Left renal pelvis (tissue), 4 donors: ENCODE measurements at places on chromosomes 3 and 15. TPM values are rescaled to one million over a fixed set of nuclear protein-coding genes. Genes with fewer than 3 reads are reported as not detected.

DNA sequence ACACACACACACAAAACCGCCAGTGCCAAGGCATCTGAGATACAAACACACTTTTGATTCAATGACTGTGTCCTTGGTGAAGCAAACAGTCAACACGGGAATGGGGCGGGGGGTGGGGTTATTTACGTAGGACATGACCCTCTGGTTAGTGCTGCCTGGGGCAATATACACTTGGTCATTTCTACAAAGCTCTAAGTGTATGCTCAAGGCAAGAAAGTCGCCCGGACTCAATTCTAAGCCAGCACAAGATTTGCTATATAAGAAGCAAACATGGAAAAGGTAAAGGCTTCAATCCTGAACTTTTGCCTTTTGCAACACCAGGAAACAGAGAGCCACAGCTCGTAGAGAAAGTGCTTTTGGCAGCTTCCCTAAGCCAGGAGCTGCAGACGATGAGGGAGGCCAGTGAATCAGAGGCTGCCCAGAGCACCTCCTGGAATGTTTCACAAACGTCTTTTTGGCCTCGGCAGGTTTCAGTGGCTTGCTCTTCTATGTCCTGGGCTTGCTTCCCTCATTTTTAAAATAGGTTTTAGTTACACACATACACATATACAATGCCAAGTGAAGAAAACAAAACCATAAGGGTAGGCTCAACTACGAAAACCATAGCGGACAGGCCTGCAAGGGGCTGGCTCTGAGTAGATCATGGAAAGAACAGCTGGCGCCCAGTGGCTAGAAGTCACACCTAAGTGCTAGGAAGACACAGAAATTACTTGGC is 73.6 kb downstream of the TM4SF4 start:
- no peak for DNase-seq

Gene LMAN1L
- not detected for polyA plus RNA-seq

Gene TMCC1
- polyA plus RNA-seq, result 24.7 TPM

DNA sequence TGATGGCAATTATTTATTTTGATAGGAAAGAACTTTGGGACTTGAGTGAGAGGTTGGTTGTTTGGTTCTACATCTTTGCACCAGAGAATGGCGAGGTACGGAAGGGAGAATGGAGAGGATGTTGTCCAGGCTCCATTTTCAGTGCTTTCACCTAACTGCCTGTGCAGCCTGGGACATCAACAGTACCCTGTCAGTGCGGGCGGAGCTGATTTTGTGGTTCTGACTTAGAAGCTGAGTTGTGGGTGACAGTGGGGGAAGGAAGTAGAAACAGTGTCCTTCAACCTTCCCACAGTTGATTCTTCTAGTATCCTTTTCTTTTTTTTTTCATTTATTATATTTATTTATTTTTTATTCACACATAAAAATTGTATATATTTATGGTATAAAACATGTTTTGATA is 95.3 kb downstream of the TIGIT start:
- no peak for DNase-seq

Gene PPM1L
- 7.8 TPM for polyA plus RNA-seq

DNA sequence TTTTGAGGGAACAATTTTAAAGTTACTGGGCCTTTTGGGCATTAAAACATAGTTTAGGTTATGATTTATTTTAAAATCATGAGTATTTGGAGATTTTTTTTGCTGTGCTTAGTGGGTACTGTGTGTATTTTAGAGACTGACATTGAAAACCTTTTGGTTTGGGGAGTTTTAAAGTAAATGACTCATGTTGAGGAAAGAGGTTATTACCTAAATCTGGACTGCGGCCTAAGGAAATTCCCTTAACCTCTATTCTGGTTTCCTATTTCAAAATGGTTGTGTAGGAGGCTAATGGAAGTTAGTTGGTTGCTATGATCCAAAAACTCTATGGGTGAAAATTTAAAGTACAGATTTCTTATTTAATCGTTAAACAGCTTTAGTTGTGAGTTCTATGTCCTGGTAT is 57.3 kb upstream of the DPH6 start:
- DNase-seq, result no peak

Gene CCR5
- 0.80 TPM for polyA plus RNA-seq

GRCh38 chr15:38991701-38992100 is 427.1 kb upstream of the RASGRP1 start:
- DNase-seq, result no peak

GRCh38 chr15:101820781-101821180 is 8.8 kb downstream of the OR4F15 start:
- DNase-seq, result no peak

DNA sequence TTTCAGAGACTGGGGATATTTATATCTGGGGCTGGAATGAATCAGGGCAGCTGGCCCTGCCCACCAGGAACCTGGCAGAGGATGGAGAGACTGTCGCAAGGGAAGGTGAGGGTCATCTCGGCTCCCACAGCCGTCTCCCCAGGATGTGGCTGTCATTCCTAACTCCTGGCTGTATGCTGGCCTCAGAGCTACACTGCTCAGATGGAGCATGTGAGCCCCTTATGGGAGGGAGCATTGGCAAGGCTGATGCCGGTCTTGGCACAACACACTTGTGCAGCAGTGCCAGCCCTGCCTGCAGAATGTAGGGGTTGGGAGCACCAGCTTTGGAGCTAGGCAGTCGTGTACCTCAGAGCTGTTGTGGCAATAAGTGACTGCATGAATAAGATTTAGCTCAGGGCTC is 5.2 kb downstream of the RCCD1 start:
- DNase-seq, result no peak

DNA sequence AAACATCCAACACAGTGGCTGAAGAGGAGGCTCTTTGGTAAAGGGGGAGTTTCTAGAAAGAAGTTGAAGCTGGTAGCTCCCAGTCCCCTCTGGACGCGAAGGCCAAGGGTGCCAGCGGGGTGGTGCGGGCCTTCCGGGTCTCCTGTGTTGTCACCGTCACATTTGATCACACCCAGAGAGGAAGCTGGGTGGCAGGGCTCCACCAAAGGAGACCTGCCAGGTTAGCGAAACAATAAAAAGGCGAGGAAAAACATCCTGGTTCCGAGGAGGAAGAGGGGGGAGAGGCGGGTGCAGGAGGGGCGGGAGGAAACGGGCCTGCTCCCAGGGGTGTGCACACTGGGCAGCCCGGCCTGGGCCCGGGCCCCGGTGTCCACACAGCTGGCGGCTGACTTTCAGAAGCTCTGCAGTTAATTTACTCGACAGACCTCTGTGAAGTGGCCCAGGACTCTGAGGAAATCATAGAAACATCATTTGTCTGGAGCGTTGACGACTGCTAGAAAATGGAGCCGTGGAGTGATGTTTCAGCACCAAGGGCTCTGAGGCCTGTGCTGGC is 12.1 kb downstream of the HEG1 start:
- DNase-seq, result no peak

DNA sequence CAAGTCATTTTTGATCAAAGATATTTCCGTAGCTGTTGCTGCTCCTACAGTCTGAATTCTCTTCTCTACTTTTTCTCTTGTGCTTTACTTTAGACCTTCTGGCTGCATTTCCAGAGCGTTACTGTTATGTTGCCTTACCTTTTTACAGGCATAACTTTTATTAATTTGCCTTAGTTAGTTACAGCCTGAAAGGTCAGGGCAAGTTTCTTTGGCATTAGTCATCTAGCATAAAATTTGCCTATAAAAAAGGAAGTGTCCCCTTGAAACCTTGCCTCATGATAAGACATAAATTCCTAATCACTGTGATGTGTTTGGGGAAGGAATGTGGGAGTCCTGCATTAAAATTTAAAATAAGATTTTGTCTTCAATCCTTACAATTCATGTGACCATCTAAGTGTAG is 618.5 kb downstream of the NR2F2 start:
- no peak for DNase-seq

Gene UACA
- polyA plus RNA-seq, result 117 TPM

- DNase-seq, result no peak
Observed at GRCh38 chr3:192914848-192915247, 2.8 kb downstream of the MB21D2 start.

- DNase-seq, result no peak
Observed at GRCh38 chr3:67798412-67798811, 144.0 kb upstream of the SUCLG2 start.

Gene CRABP1
- 65.6 TPM for polyA plus RNA-seq

Gene RAP2B
- polyA plus RNA-seq, result 9.0 TPM

Gene CTDSPL
- polyA plus RNA-seq, result 65.3 TPM

Gene ROPN1B
- 0.47 TPM for polyA plus RNA-seq

DNA sequence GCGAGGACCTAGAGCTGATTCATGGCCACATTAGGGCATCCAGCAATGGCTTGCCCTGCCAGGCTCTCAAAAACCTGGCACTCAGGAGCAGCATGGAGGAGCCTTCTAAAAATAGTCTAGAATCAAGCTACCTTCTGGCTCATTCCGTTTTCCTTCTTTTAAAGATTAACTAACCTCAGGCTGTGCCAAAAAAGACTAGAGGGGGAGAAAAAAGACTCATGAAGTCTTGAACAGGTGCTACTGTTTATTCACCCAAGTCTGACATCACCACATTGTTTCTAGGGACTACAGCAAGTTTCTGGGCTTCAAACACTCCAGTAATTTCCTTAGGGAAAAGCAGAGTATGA is 125.8 kb downstream of the TNIK start:
- DNase-seq, result peak; percentile 40

Gene ZIC1
- polyA plus RNA-seq, result 2.4 TPM

DNA sequence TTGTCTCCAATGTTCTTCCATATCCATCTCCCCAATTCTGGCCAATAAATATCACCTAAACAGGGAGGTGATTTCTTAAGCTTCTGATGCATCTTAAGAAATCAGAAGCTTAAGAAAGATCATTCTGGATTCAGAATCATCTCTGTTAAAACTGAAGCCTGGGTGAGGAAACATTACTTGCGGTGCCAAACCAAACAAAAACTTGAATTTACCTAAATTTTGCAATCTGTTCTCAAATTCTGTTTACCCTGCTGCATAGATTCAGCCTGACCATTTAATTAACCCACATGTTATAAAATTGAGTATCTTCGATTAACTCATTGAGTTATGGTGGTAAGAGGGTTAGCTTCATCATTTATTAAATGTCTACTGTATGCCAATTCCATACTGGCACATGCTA is 204.4 kb upstream of the ZNF385D start:
- no peak for DNase-seq

DNA sequence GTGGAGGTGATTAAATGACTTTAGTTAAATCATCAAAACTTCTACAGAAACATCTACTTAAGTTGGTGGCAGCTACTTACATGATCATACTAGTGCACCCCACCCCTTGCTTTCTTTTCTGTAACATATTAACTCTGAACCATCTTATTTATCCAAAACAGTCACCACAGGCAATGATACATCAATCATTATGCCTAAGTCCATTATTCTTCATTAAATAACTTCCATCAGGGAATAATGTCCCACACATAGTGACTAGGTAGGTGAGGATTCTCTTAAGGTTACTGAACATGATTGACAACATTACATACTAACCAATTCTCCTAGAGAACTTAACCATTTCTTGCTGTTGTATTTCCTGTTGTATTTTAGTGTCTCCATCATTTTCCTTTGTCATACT is 210.2 kb downstream of the NR1D2 start:
- DNase-seq, result no peak

- DNase-seq, result no peak
Observed at GRCh38 chr3:45583021-45583851, 11.3 kb upstream of the LIMD1 start.

- DNase-seq, result no peak
Observed at GRCh38 chr3:67518236-67518635, 136.2 kb downstream of the SUCLG2 start.

- DNase-seq, result no peak
Observed at GRCh38 chr3:170941551-170941950, 33.1 kb upstream of the EIF5A2 start.

DNA sequence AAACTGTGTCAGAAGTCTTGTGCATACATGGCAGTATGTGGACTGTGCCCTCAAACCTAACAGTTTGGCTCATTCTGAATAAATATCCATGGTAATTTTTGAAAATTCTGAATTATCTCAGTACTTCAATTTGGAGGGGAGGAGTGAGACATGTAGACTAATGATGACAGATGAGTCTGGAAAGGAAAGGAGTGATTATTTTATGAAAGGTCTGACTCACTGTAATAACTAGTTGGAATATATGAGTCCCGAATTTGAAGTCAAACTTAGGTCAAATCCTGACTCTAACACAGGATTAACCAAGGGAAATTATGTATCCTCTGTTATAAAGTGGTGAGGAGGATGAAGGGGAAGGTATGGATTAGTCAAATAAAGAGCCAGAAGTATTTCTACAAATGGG is 38.6 kb downstream of the SUCNR1 start:
- no peak for DNase-seq

DNA sequence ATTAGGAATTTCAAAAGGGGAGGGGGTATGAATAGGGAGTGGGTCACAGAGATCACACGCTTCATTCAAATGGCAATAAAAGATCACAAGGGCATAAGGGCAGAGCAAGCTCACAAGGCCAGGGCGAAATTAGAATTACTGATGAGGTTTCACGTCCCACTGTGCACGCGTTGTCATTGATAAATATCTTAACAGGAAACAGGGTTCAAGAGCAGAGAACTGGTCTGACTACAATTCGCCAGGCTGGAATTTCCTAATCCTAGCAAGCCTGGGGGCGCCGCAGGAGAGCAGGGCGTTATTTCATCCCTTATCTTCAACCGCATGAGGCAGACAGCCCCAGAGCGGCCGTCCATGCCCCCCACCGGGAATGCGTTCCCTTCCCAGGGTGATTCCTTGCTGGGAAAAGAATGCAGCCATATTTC is 18.1 kb upstream of the SMCO1 start:
- no peak for DNase-seq

DNA sequence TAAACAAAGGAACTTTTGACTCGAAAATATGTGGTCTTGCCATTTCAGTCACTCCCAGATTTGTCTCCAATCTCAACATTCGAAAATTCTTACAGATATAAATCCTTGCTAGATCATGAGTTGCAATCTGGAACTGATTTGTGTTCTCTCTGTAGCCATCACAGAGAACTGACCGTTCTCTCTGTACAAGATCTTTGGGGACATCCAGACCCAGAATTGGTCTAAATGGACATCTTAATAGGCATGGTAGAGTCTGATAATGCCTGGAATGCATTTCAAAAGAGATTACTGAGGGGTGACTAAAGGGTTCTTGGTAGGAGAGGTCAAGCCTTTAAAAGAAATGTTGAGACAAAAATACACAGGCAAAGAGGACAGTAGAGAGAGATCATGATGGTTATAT is 7.2 kb upstream of the MEF2A start:
- DNase-seq, result no peak

DNA sequence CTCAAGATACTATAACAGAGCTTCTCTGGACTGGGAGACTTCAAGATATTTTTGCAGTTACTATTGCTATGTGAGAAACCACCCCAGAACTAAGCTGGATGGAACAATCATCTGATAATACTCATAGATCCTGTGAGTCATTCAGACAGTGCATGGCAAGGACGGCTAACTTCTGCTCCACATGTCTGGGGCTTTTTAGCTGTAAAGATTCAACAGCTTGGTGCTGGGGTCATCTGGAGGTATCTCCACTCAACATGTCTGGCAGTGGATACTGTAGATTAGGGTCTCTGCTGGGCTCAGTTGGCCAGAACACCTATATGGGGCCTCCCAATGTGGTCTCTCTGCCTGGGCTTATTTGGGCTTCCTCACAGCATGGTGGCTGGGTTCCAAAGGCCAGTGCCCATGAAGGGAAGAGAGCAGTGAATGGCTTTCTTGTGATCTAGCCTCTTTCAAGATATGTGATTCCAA is 117.3 kb upstream of the SLC7A14 start:
- DNase-seq, result no peak
